ENCODE measurements at places on chromosomes 3 and 15.

GRCh38 chr3:86921971-86922680 lies 68.8 kb downstream of the VGLL3 start:
- DNase-seq = peak; percentile 45

DNA sequence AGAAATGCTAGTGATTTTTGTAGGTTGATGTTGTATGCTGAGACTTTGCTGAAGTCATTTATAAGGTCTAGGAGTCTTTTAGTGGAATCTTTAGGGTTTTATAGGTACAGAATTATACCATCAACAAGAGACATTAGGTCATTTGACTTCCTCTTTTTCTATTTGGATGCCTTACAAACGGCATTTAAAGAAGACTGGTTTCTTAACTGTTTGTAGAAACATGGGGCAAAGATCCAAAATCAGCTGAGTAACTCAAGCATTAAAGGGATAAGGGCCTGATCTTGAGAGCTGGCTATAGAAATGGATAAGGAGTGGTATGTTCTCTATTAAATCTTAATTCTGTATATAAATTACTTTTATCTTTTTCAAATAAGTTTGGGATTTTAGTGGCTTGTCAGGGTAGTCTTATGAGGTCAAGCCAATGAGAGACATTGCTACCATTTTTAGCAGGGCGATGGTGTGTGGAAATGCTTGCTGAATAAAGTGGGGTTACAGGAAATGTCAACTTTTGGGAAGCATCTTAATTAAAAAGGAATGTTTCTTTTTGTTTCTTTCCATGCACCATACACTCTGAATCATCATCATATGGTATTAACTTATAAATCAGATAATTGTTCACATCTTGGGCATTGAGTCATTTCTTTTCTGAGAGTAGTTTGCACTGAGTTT lies 197.7 kb upstream of the GBE1 start:
- peak; percentile 15 for DNase-seq

- no peak for DNase-seq
Observed at GRCh38 chr15:60101416-60101815, 97.3 kb downstream of the FOXB1 start.

DNA sequence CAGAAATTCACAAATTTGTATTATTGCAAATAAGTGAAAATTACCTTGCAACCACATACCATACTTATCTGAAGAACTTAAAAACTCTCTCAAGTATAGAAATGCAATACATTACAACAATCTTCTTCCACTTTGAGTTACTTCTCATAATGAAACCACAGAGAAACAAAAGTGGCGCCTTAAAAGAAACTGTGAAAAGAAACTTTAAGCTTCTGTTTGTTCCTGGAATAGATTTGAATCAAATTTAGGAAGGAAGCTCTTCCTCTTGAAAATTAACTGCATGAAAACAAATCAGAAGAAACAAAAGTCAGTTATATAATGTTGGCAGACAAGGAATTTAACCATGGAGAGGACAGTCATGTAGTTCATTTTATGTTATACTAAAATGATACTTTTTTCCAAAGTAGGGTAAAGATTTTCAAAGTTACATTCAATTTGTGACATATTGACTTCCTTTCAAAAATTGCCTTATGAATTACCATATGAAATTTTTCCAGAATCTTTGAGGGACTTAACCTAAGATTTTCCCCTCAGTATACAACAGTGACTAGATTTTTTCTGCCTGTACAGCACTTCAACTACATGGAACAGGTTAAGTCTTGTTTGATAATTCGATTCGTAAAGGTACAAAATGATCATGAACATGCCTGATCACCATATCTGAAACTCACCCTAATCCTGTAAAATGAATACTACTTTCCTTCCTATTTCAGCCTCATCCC lies 57.6 kb upstream of the TNFSF10 start:
- no peak for DNase-seq

DNA sequence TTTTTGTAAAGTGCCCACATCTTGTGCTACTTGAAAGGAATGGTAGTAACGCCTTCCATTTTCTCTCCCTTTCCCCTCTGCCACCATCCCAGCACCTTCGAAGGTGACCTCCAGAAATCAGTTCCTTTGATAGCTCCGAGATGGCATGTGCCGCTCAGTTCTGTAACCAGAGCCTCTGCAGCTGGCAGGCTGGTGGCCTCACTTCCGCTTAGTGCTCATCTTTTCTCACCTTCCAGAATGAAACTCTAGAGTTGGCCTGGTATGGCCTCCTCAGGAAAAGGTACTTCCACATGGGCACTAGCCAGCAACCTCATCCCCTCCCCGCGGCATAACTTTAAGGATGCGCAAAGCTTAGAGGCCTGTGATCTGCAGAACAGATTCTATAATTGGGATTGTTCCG lies 38.8 kb downstream of the ETV5 start:
- no peak for DNase-seq

- DNase-seq = no peak
Observed at GRCh38 chr3:127485396-127486170, 105.0 kb downstream of the TPRA1 start.

DNA sequence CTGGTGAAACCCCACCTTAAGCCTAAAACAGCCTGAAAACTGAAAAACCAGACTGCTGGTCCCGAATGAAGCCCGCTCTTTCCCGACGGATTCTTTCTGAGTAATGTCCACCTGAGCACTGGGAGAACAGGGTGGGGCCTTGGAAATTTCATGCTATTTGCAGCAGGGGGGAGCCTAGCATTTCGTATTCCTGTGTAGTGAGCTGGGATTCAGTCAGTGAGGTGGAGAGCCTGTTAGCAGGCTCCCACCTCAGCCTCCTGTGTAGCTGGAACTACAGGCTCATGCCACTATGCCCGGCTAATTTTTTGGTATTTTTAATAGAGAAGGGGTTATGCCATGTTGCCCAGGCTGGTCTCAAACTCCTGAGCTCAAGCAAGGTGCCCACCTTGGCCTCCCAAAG lies 74.7 kb downstream of the CMTM8 start:
- DNase-seq = no peak

- DNase-seq = no peak
Observed at GRCh38 chr3:15427981-15428380, 583 bp downstream of the EAF1 start.

GRCh38 chr15:67967871-67968431 lies 86.2 kb upstream of the PIAS1 start:
- peak; percentile 71 for DNase-seq

- no peak for DNase-seq
Observed at GRCh38 chr3:38139652-38140051, 1.2 kb downstream of the MYD88 start.

DNA sequence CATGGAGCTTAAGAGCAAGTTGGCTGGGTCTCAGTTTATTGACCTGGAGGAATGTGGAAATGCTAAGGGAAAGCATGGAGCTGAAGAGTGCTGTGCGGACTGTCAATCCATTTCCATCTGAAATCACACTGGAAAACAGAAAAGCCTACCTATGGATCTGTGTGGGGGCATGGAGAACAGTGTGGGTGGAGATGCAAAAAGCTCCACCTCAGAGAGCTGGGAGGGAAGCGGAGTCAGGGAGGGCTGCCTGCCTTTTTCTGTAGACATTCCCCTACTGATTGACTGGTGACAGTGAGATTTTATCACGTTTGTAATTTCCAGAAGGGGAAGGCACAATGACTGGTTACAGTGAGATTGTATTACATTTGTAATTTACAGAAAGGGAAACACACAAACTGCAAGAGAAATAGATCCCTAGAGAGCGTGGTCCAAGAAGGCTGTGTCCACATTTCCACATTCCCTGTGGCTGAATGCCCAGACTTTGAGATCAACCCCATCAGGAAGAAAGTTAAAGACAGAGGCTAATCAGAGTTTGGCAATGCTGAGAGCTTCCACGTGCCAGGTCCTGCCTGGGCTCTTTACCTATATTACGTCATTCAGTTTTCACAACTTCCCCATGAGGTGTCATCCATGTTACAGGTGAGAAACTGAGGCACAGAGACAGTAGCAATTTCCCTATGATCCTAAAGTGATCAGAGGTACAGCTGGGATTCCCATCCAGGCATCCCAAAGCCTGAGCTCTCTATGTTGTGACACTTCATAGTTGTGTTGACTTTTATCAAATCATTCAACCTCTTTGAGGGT lies 67.7 kb upstream of the NSMCE3 start:
- peak; percentile 44 for DNase-seq

DNA sequence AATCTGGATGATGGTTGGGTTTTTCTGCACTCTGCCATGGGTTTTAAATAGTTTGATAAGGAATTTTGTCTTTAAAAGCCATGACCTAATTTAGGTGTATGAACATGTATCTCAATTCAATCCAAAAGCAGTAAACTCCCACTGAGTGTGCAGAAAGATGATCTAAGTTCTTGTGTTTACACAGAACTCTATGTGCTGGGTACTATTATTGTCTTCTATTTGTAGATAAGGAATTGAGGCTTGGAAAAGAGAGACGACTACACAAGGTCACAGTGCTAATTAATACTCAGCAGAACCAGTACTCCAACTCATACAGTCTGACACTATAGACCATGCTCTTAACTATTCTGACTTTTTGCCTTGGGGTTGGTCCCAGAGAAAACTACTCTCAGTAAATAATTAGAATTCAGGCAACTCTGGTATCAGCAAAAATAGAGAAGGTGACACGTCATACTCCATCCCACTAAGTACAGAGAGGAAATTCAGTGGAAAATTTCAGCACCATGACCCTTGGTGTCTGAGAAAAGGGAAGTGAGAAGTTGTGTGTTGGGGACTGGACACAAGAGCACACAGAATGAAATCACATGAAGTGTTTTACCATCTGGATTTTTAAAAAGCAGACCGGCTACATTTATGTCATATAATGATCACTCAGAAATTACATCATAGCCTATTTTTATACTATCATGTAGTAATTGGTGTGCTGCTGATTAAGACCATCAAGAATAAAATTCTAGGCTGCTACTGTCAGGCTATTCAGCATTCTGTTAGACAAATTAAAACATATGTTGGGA lies 18.3 kb upstream of the MYH15 start:
- no peak for DNase-seq

GRCh38 chr3:72152551-72153476 lies 367.9 kb upstream of the PROK2 start:
- peak; percentile 73 for DNase-seq

DNA sequence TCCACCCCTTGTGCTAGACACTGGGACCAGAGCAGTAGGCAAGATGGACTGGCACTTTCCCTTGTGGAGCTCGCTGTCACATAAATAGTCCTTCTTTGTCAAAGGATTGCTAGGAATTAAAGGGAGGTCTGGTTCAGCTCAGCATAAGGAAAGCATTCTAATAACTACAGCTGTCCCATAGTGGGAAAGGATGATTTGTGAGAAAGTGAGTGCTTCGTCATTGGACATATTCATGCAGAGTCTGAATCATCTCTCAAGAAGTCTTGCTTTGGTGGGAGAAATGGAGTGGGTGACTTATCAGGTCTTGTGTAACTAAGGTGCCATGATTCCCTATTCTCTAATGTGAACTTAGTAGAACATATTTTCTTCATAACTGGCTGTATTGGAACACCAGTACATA lies 14.7 kb downstream of the PPARG start:
- DNase-seq = peak; percentile 86

DNA sequence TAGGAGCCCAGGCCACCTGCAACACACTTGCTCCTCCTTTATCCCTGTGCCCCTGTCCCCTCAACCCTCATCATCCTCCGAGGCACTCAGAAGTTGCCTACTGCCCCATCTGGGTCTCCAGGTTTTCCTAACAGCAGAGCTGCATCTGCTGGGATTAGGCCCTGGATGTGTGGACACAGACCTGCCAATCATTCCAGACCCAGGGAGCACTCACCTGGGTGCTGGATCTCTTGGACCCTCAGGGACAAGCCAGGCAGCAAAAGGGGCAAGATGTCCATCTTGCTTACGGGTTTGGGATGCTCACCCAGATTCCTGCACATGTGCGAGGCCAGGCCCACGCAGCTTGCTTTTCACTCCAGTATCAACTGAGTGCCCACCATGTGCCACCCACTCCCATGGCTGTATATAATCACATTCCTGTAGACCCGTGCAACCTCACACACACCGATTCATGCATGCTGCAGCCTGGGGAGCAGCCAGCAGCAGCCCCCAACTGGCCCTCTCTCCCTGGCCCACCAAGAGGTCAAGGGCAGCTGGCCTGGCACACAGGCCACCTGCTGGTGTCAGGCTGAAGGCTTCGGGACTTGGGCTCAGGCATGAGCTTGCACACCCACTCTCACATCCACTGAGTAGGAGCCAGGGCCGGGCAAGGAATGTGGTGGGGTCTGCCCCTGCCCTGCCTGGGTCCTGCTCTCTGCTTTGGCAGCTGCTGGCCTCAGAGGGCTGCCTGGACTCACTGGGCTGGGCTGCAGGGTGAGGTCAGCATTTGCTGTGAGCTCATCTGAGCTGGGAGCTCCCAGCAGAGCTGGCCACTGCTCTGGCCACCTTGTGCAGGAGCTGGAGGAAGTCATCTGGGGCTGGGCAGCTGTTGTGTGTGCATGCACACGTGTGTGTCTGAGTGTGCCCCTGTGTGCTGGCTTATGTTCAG lies 14.9 kb downstream of the PRKCD start:
- no peak for DNase-seq

DNA sequence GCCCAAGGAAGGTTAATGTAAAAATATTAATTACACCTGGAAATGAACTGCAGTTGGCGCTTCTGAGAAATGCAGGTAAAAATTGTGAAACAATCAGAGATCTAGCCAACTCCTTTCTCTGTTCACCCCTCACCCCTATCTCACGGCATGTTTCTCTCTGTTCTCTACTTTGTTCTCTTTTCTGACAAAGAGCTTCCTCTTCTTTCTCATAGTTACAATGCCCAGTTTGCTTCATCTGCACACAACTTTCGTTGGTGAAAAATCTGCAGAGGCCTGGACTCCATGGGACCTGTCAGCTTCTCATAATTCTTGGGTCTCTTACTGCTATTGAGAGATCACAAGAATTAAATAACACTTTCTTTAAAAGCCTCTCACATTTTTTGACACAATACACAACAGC lies 212.9 kb upstream of the LRRN1 start:
- no peak for DNase-seq

DNA sequence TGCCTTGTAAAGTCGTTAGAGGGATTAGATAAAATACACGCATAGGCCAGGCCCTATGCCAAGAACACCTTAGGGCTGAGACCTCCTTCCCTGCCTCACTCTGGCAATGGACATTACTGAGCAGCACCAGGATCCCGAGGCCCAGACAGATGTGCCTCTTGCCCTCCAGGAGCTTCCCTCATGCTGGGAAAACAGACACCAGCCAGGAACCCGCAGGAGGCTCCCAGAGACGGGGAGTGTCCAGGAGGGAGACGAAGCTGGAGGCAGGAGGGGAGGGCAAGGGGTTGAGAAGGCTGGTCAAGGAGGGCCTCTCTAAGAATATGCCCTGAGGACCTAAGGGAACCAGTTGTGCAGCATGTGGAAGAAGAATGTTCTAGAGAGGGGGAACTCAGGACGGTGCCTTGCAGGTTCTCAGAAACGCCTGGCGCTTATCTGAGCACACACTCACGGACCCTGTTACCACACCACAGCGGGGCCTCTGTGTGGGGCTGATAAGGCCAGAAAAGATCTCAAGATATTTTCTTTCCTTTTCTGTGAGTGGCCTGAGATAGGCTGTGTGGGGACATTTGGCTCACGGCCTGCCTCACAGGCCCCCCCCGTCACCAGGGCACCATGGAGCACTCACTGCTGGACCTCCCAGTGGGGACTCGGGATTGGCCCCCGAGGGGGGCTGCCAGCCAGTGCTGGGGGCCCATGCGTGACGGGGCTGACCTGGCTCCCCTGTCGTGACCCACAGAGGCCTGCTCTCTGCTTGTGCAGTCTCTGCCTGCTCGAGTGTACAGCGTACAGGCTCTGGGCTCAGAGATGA lies 22.0 kb upstream of the CYP11A1 start:
- DNase-seq = no peak

All from fibroblast of skin of back (primary cell).